Umbilical cord (tissue), 2 donors: ENCODE measurements at places on chromosomes 5 and 9.

DNA sequence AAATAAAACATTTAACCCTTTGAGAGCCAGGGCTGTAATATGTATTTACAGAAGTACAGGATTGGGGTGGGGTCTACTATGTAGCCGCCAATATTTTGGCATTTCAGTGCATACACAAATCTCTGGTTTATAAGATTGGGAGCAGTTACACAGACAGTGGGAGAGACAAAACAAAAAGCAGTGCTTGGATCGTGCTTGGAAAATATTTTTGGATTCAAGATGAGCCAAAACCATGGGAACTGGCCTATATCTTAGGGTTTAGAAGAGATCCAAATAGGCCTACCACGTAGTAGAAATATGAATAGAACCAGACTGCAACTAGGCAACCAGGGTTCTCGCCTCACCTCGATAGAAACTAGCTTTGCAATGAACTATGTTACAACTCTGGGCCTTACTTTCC lies 169.6 kb downstream of the SLC12A2 start:
- peak; percentile 93 for DNase-seq

GRCh38 chr5:13955896-13956295 lies 11.4 kb upstream of the DNAH5 start:
- DNase-seq = no peak

DNA sequence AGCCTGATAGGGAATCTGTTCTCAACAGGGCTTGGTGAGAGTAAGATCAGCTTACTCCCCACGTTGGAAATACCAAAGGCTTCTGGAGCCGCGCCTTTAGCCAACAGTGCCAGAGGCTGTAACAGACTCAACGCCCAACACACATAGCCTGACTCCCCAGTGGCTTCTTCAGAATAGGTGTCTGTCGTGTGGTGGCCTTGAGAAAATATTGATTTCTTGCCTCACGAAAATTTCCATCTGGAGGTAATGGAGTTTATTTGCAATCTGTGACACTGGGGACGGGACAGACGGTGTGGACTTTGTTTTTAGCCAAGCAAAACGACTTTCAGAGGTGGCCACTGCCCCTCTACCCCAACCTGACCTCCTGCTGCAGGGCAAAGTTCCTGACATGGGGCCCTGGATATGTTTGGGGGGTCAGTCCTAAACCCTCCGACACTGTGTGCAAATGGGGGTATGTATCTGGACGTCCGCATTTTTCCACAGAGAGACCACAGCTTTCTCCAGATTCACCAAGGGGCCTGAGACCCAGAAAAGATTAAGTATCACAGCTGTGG lies 189.3 kb downstream of the CDK5RAP2 start:
- no peak for DNase-seq

GRCh38 chr5:103503066-103503465 lies 59.5 kb downstream of the NUDT12 start:
- DNase-seq = no peak

GRCh38 chr5:138943599-138944173 lies 68.6 kb upstream of the LRRTM2 start:
- no peak for DNase-seq

DNA sequence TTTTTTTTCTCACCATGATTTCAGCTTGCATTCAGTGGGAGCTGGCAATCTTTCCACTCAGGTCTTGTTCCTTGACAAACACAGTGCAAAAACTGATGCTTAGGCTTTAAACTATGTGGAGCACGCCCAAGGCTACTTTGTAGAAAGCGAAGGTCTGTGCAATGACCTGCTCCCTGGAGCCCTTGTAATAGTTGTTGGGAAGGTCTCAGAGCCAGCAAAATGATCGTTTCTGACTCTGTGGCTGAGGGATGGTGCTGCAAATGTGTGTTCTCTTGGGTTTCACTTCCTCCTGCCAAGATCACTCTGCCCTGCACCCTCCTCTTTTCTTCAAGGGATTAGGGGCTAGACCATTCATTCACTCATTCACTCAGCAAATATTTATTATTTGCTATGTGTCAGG lies 249.7 kb upstream of the MAP3K1 start:
- DNase-seq = no peak

GRCh38 chr5:145829708-145830361 lies 5.3 kb downstream of the PRELID2 start:
- DNase-seq = no peak

GRCh38 chr5:28234356-28234968 lies 1196.1 kb upstream of the CDH9 start:
- DNase-seq = no peak

- DNase-seq = no peak
Observed at GRCh38 chr9:32265037-32265436, 119.4 kb upstream of the ACO1 start.

- no peak for DNase-seq
Observed at GRCh38 chr9:137959641-137960411, 82.2 kb downstream of the CACNA1B start.

DNA sequence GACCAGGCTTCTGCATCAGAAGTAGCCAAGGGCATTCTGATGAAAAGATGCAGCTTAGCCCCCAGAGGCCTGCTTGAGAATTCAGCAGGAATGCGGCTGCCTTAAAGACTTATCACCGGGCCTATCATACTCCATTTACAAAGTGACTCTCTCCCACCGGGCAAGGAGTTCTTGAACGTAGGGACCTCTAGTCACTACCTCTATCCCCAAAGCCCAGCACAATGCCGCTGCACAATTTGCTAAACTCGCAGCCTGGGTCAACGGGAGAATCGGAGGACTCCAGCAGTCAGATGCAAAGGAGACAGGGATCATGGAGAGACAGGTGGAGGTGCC lies 661 bp downstream of the PDCL start:
- DNase-seq = no peak

DNA sequence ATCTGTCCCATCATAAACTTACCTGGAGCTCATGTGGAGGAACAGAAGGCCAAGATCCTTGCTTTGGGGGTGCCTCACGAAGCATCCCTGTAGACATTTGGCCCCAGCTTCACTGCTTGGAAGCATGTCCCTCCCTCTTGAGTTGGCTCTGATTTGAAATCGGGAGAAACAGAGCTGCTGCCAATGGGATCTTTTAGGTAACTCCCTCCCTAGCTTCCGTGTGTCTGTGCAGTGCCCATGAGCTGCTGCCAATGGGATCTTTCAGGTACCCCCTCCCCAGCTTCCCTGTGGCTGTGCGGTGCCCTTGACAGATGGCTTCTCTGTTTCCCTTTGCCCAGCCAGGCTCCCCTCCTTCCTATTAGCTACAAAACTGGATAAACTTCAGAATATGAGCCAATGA lies 178.0 kb downstream of the NR3C1 start:
- DNase-seq = no peak

DNA sequence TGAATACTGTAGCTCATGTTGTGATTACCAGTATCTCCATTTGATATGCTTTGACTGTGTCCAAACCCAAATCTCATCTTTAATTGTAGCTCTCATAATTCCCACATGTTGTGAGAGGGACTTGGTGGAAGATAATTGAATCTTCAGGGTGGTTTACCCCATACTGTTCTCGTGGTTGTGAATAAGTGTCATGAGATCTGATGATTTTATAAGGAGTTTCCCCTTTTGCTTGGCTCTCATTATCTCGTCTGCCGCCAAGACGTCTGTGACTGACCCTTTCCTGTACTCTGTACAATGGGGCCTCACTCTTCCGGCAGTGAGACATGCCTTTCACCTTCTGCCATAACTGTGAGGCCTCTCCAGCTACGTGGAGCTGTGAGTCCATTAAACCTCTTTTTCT lies 59.3 kb downstream of the TRIO start:
- no peak for DNase-seq

DNA sequence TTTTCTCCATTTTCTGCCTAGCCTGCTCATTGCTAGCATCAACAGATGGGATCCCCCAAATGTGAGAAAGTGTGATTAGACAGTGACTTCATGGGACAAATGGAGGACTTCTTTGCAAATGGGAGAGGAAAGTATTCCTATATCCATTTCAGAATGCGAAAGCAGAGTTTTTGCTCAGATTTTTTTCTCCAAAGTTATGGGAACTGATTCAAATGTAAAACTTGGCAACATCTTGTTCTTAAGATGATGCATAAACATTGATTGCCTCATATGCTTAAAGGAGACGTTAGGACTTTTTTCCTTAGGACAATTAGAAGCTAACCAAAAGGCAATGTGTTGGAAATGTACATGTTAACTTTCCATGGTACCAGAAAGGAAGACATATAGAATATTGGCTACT lies 704.3 kb upstream of the ZNF608 start:
- DNase-seq = no peak

- no peak for DNase-seq
Observed at GRCh38 chr5:72522607-72523006, 15.4 kb upstream of the ZNF366 start.

DNA sequence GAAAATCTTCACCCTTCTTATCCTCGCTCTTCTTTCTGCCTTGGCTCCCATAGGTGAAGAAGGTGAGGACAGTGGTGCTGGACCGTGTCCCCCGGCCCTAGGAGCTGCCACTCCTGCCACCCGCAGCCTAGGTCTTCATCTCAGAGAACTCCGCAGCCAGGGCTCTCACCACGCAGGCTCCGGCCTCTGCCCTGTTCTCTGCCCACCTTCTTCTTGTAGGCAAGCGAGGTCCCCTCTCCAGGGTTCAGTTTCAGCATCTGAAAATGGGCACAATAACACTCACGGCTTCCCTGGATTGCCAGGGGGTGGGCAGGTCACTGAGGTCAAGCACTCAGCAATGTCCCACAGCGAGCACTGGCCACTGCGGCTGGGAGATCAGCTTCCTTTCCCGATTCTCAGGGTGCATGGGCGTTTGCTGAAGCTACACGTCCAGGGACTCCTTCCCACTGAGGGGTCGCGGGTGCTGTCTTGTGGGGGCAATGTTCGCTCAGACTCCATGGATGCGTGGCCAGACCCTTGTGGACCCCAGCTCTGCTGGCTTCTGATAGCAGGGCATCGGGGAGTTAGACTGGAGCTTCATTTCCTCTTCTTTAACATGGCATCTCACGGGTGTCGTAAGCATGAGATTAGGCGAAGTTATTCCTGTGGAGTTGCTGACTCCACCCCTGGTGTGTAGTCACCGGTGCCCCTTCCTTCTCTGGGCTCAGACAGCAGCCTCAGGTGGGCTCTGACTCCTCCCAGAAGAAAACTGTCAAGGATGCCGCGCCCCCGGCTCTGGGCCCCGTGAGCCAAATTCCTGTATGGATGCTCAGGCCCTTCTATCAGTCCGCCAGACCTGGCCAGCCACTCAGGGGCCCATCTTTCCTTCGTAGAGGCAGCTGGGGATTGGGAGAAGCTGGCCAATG lies 145.1 kb upstream of the IRX2 start:
- DNase-seq = no peak

GRCh38 chr5:88761269-88761850 lies 121.6 kb downstream of the MEF2C start:
- no peak for DNase-seq

DNA sequence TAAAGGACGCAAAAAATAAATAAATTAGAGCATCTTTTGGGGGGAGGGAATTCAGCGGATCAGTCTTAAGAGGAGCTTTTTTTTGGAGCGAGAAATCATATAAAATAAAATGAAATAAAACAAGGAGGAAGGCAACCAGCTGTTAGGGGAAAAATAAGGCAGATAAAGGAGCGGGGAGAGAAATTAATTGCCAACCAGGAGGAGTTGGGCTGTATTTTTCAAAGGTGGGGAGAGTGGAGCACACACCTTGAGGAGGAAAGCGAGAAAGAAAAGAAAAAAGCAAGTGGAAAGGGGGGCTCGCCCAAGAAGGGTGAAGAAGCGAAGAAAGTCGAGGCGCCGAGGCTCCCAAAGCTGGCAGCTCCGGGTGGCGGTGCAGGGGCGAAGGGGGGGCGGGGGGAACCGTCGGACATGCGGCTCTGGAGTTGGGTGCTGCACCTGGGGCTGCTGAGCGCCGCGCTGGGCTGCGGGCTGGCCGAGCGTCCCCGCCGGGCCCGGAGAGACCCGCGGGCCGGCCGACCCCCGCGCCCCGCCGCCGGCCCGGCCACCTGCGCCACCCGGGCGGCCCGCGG lies at the start of gene PAPPA:
PAPPA (plus strand) TSS at position 27 of the 569 bp plus-strand sequence; CDS start at position 409, 382 bp downstream.
- DNase-seq = no peak

DNA sequence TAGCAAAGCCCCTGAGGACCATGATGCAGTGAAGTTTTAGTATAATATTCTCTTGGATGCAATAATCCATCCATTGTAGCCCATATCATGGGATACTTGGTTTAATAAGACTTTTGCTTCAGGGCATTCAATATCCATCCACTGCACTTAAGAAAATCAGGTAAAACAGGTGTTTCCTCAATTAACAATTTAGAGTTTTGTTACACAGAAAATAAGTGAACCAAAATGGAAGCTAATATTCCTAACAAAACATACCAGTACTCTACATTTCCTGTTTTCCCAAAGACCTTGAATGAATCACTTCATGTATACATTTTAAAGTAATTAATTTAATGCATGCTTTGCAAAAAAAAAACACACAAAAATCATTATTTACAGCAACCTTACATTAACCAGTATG lies 305.6 kb downstream of the NR2F1-AS1 start:
- DNase-seq = no peak

GRCh38 chr5:106690585-106690984 lies 980.2 kb downstream of the EFNA5 start:
- no peak for DNase-seq

DNA sequence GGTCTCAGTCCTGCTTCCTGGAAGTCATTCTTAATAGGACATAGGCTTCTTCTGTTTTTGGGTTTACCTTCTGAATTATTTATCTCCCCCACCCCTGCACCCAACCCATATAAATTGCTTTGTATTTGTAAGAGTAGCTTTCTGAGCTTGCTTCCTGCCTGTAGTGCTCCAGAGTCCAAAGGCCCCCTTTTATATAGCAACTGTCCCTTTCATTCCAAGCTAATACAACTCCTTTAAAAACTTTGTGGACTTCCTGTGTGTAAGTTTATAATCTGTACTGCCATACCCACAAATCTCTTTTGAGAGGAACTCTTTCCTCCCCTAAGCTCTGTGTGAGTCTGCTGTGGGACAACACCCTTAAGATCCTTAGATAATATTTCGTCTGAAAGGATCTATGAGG lies 7.8 kb downstream of the JAK2 start:
- DNase-seq = no peak

- DNase-seq = no peak
Observed at GRCh38 chr5:355379-355935, 33.9 kb downstream of the AHRR start.

- no peak for DNase-seq
Observed at GRCh38 chr9:134768709-134769351, 111.8 kb upstream of the FCN2 start.

DNA sequence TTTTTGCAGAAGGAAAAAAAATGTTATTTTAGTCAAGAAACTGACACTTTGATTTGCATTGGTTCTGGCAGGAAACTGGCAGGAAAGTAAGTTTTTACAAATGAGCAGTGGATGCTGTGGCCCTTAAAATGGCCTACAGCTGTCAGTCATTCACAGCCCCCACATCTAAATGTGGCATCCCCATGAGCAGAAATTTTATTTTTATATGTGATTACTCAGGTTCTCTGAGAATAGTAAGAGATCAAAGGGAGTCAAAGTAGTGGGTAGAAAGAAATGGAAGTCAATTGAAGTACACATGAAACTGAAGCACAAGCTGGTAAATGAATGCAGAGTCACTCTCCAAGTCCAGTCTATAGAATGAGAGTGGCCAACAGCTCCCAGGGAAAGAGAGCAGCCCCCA lies 80.3 kb downstream of the ENC1 start:
- no peak for DNase-seq
